ENCODE measurements at places on chromosomes 12 and 14.

DNA sequence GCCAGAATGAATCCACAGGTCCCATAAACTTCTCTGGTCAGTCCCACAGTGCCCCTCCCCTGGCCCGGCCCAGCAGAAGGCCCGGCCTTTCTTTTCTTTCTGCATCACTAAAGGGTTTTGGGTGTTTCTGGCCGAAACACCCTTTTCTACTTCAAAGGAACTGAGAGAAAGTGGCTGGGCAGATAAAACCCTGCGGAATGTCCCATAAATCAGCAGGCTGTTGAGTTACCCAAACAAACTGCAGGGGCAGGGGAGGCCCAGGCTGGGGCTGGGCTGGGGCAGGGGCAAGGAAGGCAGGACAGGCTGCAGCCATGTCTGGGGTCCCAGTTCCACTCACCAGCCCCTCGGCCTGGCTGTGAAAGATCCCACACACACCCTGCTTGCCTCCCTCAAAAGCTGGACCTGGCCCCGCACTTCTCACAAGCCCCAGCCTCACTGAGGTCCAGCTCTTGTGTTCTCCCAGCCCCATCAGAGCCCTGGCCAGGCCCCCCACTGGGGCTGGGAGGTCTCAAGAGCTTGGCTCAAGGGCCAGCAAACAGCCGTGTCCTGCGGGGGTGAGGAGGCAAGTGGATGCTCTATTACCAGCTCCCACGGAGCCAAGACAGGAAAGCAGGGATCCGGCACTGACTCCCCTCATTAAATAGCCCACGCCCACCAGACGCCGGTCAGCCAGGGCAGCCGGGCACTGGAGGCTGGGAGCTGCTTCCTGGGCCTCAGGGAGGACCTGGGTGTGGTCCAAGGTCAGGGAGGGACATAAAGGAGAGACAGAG lies 41.9 kb downstream of the CCNK start:
- no peak for DNase-seq

GRCh38 chr12:28360253-28360652 lies 170.0 kb downstream of the CCDC91 start:
- DNase-seq: no peak

GRCh38 chr12:14696265-14696741 lies at the start of gene GUCY2C:
TSS of gene GUCY2C (minus strand) at chr12:14696599. CDS start at chr12:14696448, 151 bp downstream.
- no peak for DNase-seq

DNA sequence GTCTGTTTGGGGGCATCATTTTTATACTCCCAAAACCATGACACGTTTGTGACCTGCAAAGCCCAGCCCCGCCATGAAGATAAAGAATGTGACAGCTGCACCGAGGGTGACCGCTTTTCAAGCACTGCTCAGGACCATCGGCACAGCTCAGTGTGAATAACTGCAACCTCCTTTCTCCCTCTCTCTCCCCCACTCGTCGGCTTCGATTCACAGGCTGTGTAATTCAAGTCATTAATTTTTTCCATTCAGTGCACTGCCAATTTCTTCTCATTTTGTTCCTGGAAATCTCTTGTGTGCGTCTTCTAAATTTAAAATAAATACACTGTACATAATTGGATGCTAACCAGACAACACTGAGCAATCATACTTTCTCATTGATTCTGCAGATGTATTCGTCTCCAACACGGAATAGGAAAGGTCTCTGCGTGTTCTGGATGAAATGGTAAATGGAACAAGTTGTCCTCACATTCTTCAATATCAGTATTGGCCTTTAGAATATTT lies 260.8 kb downstream of the TTC8 start:
- no peak for DNase-seq

DNA sequence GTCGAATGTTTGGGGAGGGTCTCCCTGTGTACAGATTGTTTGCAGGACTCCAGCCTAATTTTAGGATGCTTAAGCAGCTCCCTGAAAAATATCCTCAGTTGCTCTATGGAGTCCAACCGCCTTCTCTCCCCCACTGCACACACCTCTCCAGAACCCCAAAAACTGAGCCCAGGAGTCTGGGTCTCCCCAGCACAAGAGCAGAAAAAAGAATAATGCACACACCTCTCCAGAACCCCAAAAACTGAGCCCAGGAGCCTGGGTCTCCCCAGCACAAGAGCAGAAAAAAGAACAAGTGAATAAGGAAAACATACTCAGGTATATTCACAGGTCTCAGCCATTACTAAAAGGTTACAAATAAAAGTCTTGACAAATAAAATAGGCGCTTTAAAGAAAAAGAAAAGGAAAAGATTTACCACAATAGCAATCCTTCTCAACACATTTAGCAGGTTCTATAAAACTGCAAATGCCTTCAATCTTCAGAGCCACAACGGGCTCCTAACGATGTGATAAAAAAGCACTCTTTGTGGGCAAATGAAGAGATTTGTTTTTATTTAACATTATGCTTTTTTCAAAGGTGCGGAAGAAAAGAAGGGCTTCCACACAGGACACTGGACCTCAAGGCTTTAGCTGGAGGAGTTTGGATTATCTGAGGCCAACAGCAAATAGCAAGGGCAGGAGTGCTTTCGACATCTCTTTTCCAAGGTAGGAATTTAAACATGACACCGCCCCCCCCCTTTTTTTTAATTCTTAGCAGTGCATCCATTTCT lies 8.2 kb downstream of the BCL11B start:
- no peak for DNase-seq

- DNase-seq: no peak
Measured at GRCh38 chr14:56846970-56847930, 37.0 kb upstream of the OTX2 start.

GRCh38 chr14:99565383-99565782 lies 38.6 kb downstream of the CCDC85C start:
- DNase-seq: no peak

DNA sequence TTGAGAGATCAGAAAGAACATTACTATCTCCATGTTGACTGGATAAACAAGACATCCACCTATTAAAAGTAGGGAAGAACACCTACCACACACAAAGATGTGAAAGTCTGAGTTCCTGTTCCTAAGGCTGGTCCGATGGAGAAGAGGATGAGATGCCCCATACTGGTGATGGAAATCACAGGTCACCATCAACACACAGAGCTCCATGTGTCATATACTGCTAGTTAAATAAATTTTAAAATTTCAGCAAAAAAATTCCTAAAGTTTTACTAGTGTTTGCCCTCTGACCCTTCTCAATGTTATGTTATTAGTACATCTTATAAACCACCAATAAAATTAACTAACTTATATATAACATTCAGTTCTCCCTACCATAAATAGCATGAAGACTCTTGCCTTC lies 59.1 kb downstream of the KCNA5 start:
- DNase-seq: no peak

DNA sequence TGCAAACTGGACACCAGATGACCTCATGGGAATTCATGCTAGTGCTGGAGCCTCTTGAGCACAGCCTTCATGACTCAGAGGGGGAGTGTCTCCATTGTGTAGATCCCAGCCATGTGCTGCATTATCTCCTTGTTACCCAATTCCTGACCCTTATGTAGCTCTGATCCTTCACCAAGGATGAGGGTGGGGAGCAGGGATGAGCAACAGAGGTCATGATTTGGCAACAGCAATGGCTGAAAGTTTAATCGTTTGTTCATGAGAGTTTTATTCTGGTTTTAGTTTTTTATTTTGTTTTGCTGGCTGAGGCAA lies 9.5 kb upstream of the BDKRB1 start:
- DNase-seq: no peak

- no peak for DNase-seq
Measured at GRCh38 chr14:92556255-92556741, 42.7 kb downstream of the RIN3 start.

DNA sequence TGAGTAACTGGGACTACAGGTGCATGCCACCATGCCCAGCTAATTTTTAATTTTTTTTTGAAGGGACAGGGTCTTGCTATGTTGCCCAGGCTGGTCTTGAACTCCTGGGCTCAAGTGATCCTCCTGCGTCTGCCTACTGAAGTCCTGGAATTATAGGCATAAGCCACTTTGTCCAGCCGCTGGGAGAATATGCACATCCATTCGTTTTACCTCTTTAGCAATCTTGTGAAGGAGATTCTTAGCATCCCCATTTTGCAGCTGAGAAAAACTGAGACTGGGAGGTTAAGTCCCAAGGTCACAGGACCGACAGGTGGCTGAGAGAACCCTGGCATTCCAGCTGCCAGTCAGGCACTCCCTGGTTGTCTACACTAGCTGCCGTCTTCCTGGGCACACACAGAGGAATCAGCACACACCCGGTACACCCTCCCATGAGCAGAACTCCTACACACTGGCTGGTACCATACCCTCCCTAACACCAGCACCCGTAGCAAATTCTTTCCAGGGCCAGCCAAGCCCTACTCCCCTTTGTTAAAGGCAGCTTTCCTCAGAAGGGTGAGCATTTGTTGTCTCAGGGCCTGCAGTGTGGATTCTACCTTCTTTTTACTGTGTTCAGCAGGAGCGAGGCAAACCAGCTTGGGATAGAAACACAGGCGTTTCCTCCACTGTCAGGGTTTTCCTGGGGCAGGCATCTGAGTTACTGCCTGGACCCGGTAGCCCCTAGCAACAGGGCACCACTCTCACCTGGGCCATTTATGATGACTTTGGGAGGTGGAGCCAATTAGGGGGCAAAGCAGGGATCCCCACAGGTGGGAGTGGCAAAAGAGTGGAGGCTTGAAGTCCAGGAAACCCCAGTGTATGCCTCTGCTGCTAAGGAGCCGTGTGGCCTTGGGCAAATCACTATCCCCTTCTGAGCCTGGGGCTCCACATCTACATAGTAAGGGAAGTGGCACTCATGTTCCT lies 70.2 kb downstream of the IRF2BPL start:
- DNase-seq: no peak

DNA sequence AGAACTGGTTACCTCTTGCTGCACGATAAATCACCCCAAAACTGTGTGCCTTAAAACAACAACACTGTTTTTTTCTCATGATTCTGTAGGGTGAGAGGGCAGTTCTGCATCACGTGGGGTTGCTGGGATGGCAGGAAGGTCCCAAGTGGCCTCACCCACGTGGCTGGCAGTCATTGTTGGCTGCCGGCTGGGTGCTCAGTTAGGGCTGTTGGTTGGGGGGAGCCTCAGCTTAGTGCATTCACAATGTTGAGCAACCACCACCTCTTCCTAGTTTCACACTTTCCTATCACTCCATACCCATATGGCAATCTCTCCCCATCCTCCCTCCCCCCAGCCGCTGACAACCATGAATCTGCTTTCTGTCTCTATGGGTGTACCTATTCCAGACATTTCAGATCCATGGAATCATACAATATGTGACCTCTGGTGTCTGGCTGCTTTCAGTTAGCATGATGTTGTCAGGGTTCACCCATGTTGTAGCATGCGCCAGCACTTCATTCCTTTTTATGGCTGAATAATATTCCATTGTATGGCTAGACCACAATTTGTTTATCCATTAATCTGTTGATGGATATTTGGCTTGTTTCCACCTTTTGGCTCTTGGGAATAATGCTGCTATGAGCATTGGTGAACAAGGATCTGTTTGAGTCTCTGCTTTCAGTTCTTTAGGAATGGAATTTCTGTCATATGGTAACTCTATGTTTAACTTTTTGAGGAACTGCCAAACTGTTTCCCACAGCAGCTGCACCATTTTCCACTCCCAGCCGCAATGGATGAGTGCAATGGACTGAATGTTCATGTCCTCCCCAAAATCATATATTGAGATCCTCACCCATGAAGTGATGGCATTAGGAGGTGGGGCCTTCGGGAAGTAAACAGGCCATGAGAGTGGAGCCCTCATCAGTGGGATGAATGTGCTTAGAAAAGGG lies 11.2 kb upstream of the POP5 start:
- no peak for DNase-seq

DNA sequence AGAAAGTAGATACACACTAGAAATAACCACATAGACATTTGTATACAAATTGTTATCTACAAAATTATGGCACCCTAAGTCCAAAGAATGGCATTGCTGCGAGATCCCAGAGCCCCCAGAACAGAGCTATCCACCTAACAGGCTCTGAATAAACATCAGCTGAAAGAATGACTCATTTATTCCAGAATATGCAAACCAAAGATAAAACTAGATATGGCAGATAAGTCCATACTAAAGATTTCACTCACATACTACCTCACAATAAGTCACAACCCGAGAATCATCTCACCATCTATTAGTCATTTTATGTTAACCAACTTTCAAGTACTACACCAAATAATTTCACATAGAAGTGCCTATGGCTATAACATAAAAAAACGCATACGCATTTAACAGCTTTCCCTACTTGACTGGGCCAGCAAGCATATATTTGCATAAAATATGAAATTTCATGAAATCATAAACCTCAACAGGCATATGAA lies 5.6 kb downstream of the CNIH1 start:
- no peak for DNase-seq

- DNase-seq: no peak
Measured at GRCh38 chr12:28955491-28955890, 193.6 kb upstream of the FAR2 start.

- no peak for DNase-seq
Measured at GRCh38 chr14:61536661-61537562, 158.4 kb upstream of the HIF1A start.

DNA sequence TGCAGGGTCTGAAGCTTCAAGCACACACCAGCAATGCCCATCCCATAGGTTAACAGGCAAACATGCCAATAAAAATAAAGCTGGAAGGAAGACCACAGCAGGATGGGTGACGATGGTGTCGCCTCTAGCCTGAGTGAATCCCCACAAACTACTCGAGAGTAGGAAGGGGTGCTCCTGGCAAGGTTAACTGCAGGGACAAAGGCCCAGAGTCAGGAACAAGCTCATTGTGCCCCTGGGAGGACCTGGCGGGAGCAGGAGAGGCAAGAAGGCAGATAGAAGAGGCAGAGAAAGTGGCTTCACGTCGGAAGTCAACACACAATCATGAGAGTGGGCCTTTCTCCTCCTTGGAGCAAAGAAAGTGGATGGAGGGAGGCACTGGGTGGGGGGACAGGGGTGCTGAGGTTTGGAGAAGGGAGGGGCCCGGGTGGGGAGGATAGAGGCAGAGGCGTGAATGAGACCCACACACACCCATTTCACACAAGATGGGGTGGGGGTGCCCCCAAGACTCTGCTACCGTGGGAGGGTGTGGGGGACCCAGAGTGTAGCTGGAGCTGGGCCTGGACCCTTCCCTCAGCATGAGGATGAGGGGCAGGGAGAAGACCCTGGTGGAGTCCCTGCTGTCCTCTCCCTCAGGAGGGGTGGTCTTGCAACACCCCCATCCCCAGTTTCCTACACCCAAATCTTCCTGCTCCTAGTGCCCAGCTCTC lies 43.1 kb downstream of the DIO3 start:
- DNase-seq: no peak

Measured in activated CD4-positive, CD25-positive, alpha-beta regulatory T cell (primary cell).